ENCODE measurements at places on chromosomes 3 and 15.

GRCh38 chr3:169980055-169980454 is 13.4 kb downstream of the SEC62 start:
- DNase-seq: no peak

- DNase-seq: no peak
Observed at GRCh38 chr3:80263260-80263659, 495.5 kb upstream of the ROBO1 start.

DNA sequence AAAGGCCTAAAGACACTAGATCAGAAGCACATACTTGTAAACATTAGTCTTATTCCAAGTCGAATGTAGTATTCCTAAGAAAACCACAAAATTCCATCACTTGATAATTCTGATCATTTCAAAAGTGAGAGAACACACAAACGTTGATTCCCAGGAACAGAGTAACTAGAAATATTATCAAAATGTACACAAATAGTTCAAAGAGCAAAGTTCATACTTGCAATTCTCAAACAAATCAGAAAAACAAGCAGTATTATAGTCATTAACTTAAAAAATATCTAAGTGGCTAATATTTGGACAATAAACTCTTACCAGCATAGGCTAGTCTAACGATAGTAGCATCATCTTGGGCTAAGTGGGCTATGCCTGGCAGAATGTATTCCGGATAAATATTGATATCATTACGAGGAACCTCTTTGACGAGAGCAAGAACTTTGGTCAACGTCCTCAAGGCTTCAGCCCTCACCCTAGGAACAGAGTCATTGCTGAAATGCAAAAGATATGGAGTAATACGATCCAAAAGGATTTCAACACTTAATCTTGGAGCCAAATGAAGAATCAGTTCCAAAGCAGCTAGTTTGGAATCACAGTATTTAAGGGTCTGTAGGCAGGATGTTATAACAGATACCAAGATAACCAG is 13.3 kb downstream of the PIK3R4 start:
- DNase-seq: no peak

DNA sequence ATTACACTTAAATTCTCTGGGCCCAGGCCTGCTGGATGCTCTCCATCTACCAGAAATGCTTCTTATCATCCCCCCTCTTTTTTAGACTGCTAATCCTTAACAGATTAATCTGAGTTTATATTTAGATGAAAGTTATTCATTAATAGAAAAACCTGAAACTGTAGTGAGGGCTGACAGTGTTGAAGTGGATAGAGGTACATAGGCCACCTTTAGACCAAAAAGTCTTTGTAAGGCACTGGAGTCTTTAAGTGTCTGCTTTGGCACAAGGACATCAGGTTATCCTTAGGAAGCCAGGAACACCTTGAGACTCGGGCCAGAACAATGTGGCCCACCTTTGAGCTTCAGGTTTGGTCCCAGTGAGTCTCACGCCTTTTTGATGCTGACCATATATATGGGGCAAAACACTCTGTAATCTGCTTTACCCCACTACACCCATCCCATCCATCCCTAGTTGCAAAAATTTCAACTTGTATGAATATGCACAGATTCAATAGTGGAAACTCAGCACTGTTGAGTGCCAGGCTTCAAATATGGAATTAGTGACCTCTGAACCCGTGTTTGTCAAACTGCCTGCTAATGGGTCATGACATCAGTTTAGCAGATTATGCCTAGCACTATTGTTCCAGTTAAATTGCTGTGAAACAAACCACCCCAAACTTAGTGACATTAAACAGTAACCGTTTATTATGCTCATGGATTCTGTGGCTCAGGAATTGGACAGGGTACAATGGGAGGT is 44.0 kb downstream of the PDE8A start:
- DNase-seq: no peak

DNA sequence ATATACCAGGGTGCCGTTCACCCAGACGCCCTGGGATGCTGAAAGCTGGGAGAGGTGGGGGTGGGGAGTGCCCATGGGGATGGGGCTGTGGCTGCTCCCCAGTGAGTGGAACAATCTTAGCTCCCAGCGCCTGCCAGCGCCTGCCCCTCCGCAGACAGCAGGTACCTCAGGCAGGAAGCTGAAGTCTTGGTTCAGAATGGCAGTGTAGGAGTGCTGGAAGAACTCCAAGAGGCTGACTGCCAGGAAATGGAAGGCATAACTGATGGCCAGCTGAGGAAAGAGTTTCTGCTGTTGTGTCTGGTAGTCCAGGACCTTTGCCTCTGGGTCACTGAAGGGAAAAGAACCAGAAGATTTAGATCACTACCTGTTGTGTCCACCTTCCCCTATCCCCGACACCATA is 8.4 kb downstream of the ACOX2 start:
- DNase-seq: no peak

DNA sequence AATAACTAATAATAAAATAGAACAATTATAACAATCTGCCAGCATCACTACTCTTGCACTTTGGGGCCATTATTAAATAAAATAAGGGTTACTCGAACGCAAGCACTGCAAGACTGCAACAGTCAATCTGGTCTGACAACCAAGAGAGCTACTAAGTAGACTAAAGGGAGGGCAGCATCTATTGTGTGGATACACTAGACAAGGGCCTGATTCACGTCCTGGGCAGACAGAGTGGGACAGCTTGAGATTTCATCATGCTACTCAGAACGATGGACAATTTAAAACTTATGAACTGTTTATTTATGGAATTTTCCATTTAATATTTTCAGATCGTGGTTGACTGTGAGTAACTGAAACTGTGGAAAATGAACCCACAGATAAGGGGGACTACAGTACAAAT is 39.5 kb downstream of the TNIK start:
- DNase-seq: no peak

GRCh38 chr3:127304121-127304744 is 16.4 kb upstream of the PRR20G start:
- DNase-seq: no peak

DNA sequence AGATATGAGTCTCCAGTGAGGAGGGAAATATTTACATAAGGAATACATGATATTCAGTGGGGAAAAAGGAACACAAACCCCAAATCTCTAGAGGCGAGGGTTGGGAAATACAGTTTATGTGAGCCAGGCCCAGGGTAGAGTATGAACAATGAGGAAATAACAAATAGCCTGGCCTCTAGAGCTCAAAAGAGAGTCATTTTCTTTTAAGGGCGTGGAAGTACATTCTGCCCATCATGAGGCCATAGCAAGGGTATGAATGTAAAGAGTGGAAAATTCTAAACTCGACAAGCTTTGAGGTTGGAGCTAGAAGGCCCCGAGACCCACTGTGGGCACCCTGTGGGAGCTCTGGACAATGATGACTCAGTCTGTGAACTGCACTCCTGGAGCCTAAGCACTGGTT is 27.8 kb upstream of the IGF2BP2 start:
- no peak for DNase-seq

DNA sequence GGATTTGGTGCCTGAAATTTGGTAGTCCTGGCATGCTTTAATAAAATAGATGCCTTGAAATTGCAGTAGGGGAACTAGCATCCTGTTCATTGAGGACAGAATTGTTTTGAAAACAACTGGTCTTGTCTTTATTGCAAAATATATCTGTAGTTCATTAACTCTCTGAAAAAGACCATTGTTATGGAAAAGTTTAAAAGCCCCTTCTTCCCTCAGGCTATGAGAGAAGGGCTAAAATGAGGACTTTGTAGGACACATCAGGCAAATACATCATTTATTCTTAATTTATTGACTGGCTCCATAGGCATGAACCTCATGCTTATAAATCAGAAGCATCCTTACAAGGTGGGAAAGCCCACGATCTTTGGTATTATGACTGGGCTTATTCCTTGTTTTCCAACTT is 221.0 kb upstream of the CBLB start:
- DNase-seq: no peak

All from stimulated activated CD8-positive, alpha-beta memory T cell treated with anti-CD3 and anti-CD28 coated beads, Interleukin-12 subunit alpha, Interleukin-12 subunit beta, amount 100 ng/mL, for 1 hour (primary cell).